ENCODE measurements at places on chromosomes 11 and 22.

DNA sequence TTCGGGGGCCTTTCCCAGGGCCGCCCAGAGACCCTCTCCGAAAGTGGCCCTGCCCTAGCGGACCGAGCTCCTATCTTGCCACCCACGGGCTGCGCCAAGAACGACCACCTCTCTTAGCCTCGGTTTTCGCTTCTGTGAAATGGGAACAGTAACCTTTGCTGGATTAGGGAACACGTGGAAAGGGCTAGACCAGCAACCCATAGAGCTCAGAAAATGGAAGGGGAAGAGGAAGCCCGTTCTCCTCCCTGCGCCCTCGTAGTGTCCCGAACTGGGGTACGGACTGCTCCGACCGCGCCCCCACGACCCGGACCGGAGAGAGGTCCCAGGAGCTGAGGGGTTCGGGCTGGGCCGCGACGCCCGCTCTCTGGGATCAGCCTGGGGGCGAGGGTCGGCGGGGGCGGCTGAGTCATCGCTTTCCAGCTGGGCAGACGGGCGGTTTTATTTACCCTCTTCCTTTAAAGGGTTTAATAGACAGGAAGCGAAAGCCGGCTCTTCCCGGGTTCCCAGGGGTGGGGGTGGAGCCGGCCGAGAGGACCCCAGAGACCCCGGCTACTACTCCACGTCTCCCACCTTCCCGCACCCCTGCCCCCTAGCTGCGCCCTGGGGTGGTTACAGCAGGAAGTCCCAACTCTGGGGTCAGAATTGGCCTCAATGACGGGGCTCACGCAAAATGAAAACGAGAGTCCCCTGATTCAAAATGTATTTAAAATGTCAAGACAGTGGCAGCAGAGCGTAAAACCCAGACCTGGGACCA lies 907 bp upstream of the PHLDA2 start:
- no peak for DNase-seq

DNA sequence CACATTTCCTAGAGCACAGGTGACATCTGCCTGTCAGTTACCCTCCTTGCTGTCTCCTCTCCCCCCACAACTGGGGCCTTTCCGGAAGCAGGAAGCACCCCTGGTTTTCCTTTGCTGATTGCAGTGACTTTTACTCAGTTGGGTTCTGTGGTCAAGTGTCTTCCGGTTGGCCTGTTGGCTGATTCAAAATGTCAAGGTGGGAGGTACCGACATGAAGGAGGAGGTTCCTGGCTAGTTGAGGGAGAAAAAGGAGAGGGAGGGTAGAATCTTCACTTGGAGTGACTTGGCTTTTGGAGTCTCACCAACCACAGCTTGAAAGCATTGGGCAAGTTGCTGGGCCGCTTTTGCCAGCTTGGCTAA lies 9.3 kb upstream of the ADAMTS15 start:
- DNase-seq: no peak

GRCh38 chr11:3882655-3883054 lies 27.2 kb downstream of the STIM1 start:
- DNase-seq: no peak

DNA sequence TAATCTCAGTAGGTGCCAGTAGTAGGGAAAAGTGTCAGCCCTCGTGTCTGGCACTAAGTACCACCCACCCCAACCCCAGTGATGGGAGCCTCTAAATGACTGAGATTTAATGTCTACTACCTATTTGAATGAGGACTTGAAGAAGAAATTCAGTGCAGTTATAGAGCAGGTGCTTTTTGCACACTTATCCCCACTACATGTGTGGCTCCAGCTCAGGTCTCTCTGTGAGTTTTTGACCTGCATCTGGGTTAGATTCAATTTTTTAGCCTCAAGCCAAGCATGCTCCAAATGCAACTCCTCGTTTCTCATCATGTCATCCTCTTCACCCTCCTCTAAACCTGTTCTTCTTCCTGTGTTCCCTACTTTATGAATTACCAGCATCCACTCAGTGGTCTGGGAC lies 24.9 kb upstream of the NNMT start:
- DNase-seq: no peak

GRCh38 chr11:61747192-61747966 lies 5.1 kb upstream of the MYRF start:
- DNase-seq: peak; percentile 26

DNA sequence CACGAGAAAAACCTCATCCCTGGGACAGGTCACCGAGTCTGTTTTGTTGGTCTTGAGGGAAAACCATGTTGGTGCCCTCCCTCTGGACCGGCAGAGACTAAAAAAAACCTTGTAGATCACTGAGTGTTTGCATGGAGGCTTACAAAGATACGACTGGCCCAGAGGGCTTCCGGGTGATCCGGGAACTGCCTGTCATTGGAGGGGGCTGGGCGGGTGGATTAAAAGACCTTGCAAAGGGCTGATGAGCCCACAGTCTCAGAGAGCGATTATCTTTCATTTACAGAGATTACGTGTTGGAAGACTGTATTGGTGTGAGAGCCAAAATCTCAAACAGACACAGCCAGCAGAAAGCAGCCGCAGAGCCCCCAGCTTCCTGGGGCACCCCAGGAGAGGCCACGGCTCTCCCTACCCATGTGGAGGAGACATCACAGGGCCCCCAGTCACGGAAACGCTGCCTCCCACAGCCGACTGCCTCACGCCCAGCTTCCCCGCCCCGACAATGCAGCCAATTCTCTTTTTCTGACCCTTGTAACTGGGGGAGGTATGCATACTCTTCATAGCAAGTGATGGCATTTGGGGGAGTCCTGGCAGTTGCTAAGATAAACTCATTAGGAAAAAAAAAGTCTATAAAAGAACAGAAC lies 426.4 kb downstream of the CTTN start:
- DNase-seq: no peak

GRCh38 chr11:117786135-117786870 lies 10.7 kb downstream of the DSCAML1 start:
- DNase-seq: no peak

GRCh38 chr22:25210793-25211192 lies 8.6 kb upstream of the CRYBB2 start:
- DNase-seq: no peak

GRCh38 chr11:66970807-66971442 lies 4.2 kb upstream of the C11orf86 start:
- no peak for DNase-seq

DNA sequence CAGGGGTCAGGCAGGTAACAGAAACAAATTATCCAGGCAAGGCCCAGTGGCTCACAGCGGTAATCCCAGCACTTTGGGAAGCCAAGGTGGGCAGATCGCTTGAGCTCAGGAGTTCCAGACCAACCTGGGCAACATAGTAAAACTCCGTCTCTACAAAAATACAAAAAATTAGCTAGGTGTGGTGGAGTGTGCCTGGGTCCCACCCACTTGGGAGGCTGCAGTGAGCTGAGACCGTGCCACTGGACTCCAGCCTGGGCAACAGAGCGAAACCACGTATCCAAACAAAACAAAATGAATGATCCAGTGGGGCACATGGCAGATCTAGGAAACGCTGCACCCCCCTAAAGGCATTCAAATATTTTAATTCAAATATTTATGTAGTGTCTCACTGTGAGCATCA lies 9.9 kb downstream of the NUMA1 start:
- DNase-seq: no peak

DNA sequence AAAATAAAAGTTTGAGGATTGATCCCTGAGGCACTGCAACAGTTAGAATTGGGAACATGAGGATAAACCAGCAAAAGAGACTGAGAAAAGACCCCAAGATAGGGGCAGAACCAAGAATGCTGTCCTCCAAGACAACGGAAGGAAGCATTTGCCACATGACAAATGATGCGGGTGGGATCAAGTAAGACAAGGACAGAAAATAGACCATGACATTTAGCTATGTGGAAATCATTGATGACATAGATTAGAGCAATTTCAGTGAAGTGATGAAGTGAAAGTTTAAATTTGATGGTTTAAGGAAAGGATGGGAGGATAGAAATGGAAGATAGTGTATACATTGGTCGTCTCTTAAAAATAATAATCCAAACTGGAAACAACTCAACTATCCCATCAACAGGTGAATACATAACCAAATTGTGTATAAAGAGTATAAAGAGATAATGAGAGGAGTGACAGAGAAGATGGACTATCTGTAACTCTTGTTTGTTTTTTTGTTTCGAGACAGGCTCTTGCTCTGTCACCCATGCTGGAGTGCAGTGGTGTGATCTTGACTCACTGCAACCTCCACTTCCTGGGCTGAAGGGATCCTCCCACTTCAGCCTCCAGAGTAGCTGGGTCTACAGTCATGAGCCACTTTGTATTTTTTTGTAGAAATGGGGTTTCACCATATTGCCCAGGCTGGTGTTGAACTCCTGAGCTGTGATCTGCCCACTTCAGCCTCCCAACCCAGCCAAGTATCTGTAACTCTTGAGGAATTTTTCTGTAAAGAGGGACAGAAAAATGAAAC lies 48.7 kb upstream of the FDX1 start:
- no peak for DNase-seq

GRCh38 chr22:44891791-44892190 lies 118.0 kb downstream of the PHF21B start:
- no peak for DNase-seq

DNA sequence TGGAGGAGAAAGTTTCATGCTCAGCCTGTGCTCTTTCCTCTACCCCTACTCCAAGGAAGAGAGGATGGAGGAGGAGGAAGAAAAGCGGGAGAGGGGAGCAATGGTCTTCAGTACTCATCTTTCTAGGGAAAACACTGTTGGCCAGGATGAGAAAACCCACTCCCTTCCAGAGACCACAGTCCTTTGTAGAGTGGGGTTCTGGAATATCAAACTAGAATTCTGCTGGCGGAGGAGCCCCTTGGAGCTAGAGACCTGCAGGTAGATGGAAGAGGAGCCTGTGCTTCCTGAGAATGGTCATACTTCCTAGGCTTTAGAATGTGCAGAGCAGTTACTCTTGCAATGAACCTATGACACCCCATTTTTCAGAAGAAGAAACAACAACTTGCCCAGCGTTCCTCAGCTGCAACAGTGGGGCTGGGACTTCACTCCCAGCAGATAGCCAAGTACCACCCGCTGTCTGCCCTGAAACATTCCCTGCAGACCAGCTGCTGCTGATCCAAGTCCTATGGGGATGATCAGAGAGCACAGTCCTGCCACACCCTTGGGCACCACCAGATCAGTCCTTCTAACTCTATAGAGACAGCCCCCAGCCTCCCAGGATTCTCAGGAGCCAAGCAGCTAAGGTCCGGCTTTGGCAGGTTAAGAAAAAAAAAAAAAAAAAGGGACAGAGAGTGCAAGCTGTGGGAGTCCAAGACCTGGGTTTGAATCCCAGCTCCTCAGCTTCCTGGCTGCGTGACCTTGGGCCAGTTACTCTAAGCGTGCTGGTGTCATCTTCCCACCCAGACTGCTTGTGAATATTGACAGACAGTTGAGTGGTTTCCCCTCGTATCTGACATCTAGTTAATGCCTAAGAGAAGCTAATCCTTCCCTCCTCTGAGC lies 664 bp downstream of the PTGDR2 start:
- DNase-seq: no peak

- peak; percentile 64 for DNase-seq
These were observed 28.5 kb downstream of the LRP4 start for GRCh38 chr11:46889689-46890475.

DNA sequence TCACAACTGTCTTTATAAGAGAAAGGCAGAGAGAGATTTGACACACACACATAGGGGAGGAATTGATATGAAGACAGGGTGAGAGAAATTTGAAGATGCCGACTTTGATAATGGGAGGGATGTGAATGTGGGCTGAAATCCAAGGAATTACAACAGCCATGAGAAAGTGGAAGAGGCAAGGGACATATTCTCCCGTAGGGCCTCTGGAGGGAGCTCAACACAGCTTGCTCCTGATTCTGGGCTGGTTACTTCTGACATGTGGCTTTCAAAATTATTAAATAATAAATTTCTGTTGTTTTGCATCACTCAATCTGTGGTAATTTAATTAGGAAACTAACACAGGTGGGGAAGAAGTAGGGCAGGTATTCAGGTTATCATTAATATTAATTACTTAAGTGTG lies 282.9 kb downstream of the LUZP2 start:
- no peak for DNase-seq

DNA sequence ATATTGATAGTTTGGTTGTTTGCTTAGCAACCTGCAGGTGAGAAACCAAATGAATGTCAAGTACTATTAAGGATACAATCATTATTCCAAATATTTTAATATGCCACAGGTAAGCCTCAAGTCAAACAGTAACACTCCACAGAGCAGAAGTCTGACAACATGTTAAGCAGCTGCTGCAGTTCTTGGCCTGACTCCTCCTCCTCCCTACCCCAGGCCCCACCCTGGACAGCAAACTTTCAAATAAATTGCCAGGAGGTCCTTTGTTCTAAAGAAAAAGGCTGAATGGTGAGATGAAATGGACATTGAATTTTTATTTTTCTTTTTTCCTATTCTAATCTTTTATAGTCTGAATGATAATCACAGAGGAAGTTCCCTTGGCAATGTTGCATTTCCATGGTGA lies 260.0 kb upstream of the POU2AF2 start:
- no peak for DNase-seq

- DNase-seq: no peak
These were observed 123.8 kb upstream of the FGF3 start for GRCh38 chr11:69943066-69943465.

GRCh38 chr11:129590753-129591475 lies 215.3 kb downstream of the BARX2 start:
- DNase-seq: no peak

DNA sequence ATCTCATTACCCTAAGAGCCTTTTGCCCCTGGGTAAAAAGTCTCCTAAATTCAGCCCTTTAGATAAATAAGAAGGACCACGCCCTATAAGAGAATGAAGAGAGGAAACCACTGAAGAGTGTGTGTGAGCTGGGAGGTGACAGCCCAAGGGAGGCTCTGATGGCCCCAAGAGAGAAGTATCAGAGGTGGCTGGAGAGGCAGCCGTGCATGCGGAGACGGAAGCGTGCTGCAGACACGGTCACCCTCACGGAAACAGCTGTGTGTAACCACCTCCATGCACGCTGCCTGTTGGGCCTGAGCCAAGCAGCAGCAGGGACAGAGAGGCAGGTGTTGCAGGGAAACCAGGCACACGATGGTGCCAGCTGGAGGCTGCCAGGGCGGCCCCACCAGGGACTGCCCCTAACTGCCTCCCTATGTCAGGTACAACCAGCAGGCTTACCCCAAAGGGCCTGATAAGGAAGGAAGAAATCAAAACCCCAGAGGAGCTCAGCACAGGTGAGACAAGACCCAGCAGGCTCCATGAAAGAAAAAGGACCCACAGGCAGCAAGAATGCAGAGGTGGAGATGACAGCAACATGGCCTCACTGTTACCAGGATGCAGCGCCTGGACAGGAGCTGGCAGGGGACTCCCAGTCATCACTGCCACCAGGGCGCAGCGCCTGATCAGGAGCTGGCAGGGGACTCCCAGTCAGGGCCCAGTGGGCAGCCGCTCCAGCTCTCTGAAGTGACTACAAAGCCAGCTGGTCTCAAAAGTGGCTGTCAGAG lies 7.8 kb downstream of the LARGE2 start:
- peak; percentile 88 for DNase-seq
